ENCODE measurements at places on chromosomes 7 and 10. TPM values are rescaled to one million over a fixed set of nuclear protein-coding genes. Genes with fewer than 3 reads are reported as not detected.

GRCh38 chr10:74371696-74372095 lies 220.7 kb downstream of the ADK start:
- no peaks in the 10 kb centered on the region for H3K4me1 ChIP-seq
- DNase-seq: no peak
- H3K36me3 ChIP-seq: no peaks in the 10 kb centered on the region
- no peaks in the 10 kb centered on the region for H3K27me3 ChIP-seq
- H3K27ac ChIP-seq: 0 out of 2 replicates have a peak overlapping the region, but pooled peaks have one; percentile 45

PAX4 gene
- total RNA-seq: not detected

- no peak overlapping the region for H3K4me3 ChIP-seq
- H3K27me3 ChIP-seq: no peaks in the 10 kb centered on the region
- H3K4me1 ChIP-seq: peaks cover 21% of the 10 kb centered on the region
- H3K27ac ChIP-seq: no peak overlapping the region
- DNase-seq: no peak
Observed at GRCh38 chr7:158401826-158402225, 185.8 kb downstream of the PTPRN2 start.

DNA sequence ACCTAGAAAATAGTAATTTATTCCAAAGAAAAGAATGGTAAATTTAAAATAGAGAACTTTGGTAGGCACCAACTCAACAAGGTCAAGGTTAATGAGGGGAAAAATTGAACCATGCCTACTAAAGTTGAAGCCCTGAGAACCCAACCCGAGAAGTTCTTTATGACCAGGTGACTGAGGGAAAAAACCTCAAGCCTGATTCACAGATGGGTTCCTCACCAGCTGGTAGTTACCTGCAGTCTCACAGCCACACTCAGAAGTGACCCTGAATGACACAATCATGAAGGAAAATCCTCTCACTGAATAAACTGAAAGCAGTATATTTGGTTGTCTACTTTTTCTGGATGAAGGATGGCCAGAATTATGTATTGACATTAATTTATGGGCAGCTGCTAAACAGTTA lies 7.0 kb downstream of the C10orf67 start:
- H3K27me3 ChIP-seq: peaks cover 7% of the 10 kb centered on the region
- H3K4me1 ChIP-seq: no peaks in the 10 kb centered on the region
- DNase-seq: no peak
- H3K4me3 ChIP-seq: no peak overlapping the region

RNF148 gene
- 0.17 TPM for total RNA-seq

PAX2 gene
- not detected for total RNA-seq

GRCh38 chr7:68185631-68186456 lies 1189.2 kb downstream of the TYW1 start:
- no peaks in the 10 kb centered on the region for H3K36me3 ChIP-seq
- H3K4me1 ChIP-seq: peaks cover 7% of the 10 kb centered on the region
- no peak overlapping the region for H3K27ac ChIP-seq
- no peaks in the 10 kb centered on the region for H3K27me3 ChIP-seq

LBX1 gene
- total RNA-seq: not detected

DNA sequence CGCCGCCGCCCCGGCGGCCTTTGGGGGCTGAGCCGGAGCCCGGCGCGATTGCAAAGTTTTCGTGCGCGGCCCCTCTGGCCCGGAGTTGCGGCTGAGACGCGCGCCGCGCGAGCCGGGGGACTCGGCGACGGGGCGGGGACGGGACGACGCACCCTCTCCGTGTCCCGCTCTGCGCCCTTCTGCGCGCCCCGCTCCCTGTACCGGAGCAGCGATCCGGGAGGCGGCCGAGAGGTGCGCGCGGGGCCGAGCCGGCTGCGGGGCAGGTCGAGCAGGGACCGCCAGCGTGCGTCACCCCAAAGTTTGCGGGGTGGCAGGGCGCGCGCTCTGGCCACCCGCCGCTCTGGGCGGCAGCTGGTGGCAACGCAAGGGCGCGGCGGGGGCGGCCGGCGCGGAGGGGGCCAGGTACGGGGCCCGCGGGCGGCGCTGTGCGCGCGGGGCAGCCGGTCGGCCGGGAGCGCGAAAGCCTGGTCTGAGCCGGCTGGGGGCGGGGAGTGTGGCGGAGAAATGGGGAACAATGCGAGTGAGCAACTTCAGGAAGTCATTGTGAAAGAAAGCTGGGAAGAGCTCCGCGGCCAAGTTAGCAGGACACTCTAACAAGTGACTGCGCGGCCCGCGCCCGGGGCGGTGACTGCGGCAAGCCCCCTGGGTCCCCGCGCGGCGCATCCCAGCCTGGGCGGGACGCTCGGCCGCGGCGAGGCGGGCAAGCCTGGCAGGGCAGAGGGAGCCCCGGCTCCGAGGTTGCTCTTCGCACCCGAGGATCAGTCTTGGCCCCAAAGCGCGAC lies at the start of gene IKZF1:
Gene IKZF1, plus strand, starts transcription at position 588 of the 782 bp plus-strand sequence. CDS start 14,346 bp downstream, outside the sequence.
- H3K36me3 ChIP-seq: no peaks in the 10 kb centered on the region
- H3K4me3 ChIP-seq: peak within 1 kb of the TSS; percentile 83
- peak; percentile 50 for DNase-seq
- H3K4me1 ChIP-seq: peaks cover 29% of the 10 kb centered on the region
- peaks cover 58% of the 10 kb centered on the region for H3K27me3 ChIP-seq

DNA sequence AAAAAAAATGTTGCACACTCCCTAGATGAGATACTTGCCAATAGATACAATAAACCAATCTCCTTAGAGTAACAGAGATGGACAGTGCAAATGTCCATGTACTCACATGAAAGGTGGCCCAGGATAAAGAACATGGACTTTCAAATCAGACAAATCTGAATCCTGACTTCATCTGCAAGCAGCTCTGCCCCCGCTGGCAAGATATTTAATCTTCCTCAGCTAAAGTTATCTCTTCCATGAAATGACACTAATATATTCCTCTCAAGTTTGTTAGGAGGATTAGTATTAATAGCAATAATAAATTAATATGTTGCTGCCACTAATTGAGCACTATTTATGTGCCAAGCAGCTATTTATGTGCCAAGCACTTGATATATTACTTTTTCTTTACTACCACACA lies 148.6 kb upstream of the YAE1 start:
- H3K27ac ChIP-seq: no peak overlapping the region
- H3K36me3 ChIP-seq: no peaks in the 10 kb centered on the region
- H3K4me1 ChIP-seq: peaks cover 8% of the 10 kb centered on the region
- H3K27me3 ChIP-seq: no peaks in the 10 kb centered on the region
- DNase-seq: no peak
- no peak overlapping the region for H3K4me3 ChIP-seq

- no peak overlapping the region for H3K4me3 ChIP-seq
- no peaks in the 10 kb centered on the region for H3K36me3 ChIP-seq
- DNase-seq: no peak
- peaks cover 2% of the 10 kb centered on the region for H3K27me3 ChIP-seq
Observed at GRCh38 chr7:43735403-43735801, 6.1 kb upstream of the COA1 start.

GRCh38 chr10:31073996-31074721 lies 42.5 kb upstream of the ZNF438 start:
- 0 out of 2 replicates have a peak, but pooled peaks cover 4% of the 10 kb centered on the region for H3K36me3 ChIP-seq
- peaks cover 5% of the 10 kb centered on the region for H3K27me3 ChIP-seq
- H3K4me1 ChIP-seq: peaks cover 43% of the 10 kb centered on the region
- peak overlapping the region; percentile 50 for H3K27ac ChIP-seq
- DNase-seq: no peak

GRCh38 chr10:78713659-78714058 lies 355.1 kb upstream of the ZMIZ1 start:
- no peak for DNase-seq
- peaks cover 14% of the 10 kb centered on the region for H3K27me3 ChIP-seq
- no peaks in the 10 kb centered on the region for H3K36me3 ChIP-seq
- peaks cover 9% of the 10 kb centered on the region for H3K4me1 ChIP-seq

GRCh38 chr10:14389981-14390590 lies 59.4 kb upstream of the FRMD4A start:
- DNase-seq: no peak
- no peak overlapping the region for H3K4me3 ChIP-seq
- H3K4me1 ChIP-seq: peaks cover 5% of the 10 kb centered on the region
- peaks cover 5% of the 10 kb centered on the region for H3K36me3 ChIP-seq
- no peaks in the 10 kb centered on the region for H3K27me3 ChIP-seq
- no peak overlapping the region for H3K27ac ChIP-seq

CDK1 gene
- 92.8 TPM for total RNA-seq

Data from WTC11 (cell line).